ENCODE measurements at places on chromosomes 13 and 19. TPM values are rescaled to one million over a fixed set of nuclear protein-coding genes. Genes with fewer than 3 reads are reported as not detected.
A peak's percentile ranks its signal among the peaks of the same experiment; 100 is the strongest.

The SMIM24 gene
- total RNA-seq = not detected

The CEACAM7 gene
- total RNA-seq = not detected

The KLHL1 gene
- not detected for total RNA-seq

The TEX29 gene
- not detected for total RNA-seq

The ATP8B3 gene
- 4.6 TPM for total RNA-seq

The CD70 gene
- 0.54 TPM for total RNA-seq

The IZUMO2 gene
- not detected for total RNA-seq

The LGALS13 gene
- not detected for total RNA-seq

The SHD gene
- total RNA-seq = 0.21 TPM

The NLRP9 gene
- not detected for total RNA-seq

- no peak for DNase-seq
These were observed 286.6 kb downstream of the PCDH20 start for GRCh38 chr13:61128850-61129645.

- no peak for DNase-seq
These were observed 121.6 kb upstream of the SGCG start for GRCh38 chr13:23059173-23059572.

DNA sequence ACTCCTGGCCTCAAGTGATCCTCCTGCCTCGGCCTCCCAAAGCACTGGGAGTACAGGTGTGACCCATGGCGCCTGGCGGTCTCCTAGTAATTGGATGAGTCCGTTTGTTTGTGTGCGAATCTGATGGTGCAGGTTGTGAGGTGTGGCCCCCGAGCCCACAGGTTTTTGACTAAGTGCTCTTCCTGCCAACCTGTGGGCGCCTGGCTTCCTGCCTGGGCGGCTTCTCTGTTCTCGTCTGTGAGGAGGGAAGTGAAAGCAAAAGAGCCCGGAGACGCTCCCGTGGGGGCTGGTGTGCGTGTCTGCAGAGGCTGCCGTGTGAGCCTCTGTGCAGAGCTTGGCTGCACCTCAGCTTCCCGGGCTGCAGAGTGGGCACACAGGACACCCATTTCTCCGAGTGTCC is 10.0 kb downstream of the ARHGAP45 start:
- DNase-seq = no peak

GRCh38 chr19:47573071-47574026 is at the start of gene ZNF541:
TSS of gene ZNF541 (minus strand) at chr19:47573148. CDS start at chr19:47555856, 17,292 bp downstream.
- DNase-seq = no peak

- peak; percentile 94 for DNase-seq
These were observed at the start of gene CDC42EP5 for GRCh38 chr19:54473071-54473891. TSS of gene CDC42EP5 (minus strand) at chr19:54473296. CDS start at chr19:54465547, 7,749 bp downstream.

- no peak for DNase-seq
These were observed 367.6 kb downstream of the DNAJC15 start for GRCh38 chr13:43391036-43391435.

DNA sequence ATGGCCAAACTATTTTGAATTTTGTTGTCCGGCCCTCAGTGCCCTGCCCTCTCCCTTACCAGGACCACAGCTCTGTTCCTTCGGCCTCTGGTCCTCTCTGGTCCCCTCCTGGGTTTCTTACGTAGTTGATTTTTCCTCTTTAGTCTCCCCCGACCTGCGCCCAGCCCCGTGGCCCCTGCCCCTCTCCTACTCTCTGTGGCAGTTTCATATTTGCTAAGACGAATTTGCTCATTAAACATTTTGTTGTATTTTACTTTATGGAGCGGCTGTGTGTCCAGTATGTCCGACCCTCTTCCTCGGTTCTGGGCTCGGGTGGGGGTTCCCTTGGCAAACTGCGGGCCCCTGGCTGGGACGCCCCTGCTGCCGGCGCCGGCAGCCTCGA is 576 bp upstream of the EPN1 start:
- DNase-seq = no peak

GRCh38 chr13:99376132-99376531 is 68.9 kb upstream of the GPR183 start:
- DNase-seq = peak; percentile 56

- no peak for DNase-seq
These were observed 56.1 kb upstream of the ATXN8OS start for GRCh38 chr13:70051531-70051930.

GRCh38 chr13:112545856-112546255 is 42.1 kb downstream of the TUBGCP3 start:
- no peak for DNase-seq

- no peak for DNase-seq
These were observed 14.8 kb downstream of the PSPC1 start for GRCh38 chr13:19767966-19768365.

DNA sequence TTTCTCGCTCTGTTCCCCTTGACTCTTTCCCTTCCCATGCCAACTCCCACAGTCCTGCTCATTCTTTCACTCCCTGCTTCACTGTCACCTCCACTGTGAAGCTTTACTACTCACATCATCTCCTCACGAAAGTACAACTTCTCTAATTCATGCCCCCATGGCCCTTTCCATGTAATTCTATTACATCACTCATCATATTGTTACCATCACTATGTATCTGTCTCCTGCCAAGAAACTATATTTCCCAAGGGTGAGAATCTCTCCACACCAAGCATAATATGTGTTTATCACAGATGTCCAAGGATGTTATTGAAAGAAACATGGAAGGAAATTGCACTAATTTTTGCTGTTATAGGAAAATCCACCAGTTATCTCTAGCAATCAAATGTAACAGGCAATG is 37.2 kb upstream of the LRCH1 start:
- no peak for DNase-seq

DNA sequence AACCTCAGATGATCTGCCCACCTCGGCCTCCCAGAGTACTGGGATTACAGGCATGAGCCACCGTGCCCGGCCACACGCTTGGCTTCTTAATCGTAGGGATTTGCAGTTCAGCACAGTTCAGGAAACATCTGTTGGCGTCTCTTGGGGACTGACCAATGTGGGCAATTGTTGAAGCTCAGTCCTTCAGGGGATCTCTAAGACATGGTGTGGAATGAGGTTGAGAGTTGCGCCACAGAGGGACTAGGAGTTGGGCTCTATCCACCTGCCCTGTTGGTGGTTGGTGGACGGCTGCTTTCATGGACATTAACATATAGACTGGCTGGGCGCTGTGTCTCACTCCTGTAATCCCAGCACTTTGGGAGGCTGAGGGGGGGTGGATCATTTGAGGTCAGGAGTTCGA is 37.3 kb upstream of the SIN3B start:
- no peak for DNase-seq

GRCh38 chr13:75478659-75479058 is 3.3 kb downstream of the TBC1D4 start:
- no peak for DNase-seq

DNA sequence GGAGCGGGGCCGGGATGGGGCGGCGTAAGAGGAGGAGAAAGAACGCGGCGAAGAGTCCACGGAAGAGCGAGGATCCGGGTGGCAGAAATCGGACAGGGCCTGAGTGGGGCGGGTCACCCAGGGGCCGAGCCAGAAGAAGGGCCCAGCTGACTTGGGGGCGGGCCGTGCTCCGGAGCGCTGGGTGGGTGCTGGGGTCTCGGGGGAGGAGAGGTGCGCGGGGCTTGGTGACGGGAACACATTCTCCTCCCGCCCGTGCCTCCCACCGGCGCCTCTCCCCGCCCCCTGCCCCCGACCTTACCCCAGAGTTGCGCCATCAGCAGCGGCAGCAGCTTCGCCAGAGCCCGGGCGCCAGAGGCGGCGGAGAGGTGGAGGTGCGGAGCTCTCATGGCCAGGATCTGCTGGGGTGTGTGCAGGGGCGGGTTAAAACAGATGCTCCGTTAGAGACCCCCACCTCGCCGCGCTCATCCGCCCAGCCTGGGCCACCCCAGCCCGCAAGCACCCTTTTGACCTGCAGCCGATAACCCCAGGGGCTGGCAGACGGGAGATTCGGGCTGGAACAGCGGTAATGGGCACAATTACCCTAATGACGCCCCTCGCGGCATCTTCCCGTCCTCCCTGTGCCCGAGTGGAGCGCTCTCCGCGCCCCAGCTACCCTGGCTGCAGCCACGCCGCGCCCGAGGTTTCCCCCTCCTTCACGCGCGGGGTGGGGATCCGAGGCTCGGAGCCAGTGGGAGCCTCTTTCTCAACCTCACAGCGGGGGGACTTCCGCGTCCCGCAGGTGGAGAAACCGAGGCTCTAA is 565 bp downstream of the KLK10 start:
- DNase-seq = no peak

DNA sequence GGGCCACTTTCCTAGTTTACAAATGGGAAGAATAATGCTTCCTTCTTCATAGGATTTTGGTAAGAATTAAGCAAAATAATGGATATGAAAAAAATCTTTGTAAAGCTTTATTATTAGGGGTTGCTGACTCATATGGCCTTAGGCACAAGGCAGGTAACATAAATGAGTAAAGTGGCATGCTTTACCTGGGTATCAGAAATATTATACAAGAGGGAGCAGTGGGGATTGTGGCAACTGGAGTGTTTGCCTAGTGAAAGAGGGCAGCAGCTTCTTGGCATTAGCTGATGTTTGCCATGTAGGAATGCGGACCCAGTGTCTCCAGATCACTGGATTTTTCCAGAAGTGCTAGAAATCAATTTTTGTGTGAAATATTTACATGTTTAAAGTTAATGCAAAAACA is 19.5 kb downstream of the WDFY2 start:
- no peak for DNase-seq

- DNase-seq = peak; percentile 64
These were observed 26.8 kb upstream of the MTIF3 start for GRCh38 chr13:27476943-27477703.

DNA sequence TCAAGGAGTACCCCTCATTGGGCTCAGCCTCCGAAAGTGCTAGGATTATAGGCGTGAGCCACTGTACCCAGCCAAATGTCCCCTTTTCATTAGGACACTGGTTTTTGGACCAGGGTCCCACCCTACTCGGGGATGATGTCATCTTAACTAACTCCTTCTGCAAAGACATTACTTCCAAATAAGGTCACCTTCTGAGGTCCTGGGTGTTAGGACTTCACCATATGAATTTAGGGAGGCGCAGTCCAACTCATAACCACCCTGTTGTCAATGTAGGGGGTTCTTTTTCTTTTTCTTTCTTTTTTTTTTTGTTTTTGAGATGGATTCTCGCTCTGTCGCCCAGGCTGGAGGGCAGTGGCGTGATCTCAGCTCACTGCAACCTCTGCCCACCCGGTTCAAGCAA is 32.7 kb upstream of the NFIC start:
- no peak for DNase-seq

DNA sequence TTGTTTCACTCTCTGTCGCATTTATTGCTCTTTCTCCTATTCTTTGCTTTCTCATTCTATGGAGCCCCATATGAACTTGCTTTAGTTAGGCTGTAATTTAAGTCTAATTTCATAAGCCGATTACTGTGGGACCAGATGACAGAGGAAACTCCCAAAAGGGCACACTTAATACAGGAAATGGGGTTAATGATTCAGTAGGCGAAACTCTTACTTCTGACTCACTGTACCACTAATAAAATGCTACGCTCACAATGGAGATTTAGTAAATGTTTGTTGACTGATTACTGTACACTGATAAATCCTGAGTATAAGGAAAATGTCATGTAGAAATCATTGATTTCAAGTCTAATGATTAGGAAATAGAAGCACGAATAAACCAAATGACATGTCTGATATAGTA is 276.4 kb downstream of the KLF5 start:
- DNase-seq = no peak

DNA sequence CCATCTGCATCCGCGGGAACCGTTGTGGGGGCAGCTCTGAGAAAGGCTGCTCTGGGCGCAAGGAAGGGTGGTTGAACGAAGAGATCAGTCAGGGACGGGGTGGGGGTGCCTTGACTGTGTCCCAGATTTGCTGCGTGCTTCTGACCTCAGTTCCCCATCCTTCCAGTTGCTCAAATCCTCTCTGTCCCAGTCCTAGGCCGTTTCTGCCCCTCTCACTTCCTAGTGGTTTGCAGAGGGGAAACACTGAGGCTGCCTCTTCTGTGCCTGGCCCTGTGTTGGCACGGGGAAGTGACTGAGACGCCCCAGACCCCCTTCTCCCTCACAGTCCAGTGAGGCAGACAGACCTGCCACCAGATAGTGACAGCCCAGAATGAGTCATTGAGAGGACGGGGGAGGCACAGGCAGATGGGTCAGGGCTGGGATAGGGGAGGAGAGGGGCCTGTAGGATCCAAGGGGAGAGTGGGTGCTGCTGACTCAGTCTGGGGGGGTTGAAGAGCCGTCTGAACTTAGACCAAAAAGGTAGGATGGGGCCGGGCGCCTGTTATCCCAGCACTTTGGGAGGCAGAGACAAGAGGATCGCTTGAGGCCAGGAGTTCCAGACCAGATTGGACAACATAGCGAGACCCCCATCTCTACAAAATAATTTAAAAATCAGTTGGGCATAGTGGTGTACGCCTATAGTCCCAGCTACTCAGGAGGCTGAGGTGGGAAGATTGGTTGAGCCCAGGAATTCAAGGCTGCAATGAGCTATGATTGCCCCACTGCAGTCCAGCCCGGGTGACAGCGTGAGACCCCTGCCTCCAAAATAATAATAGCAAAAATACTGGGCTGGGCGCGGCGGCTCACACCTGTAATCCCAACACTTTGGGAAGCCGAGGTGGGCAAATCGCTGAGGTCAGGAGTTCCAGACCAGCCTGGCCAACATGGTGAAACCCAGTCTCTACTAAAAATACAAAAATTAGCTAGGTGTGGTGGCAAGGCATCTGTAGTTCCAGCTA is 26.5 kb downstream of the NUMBL start:
- DNase-seq = no peak

DNA sequence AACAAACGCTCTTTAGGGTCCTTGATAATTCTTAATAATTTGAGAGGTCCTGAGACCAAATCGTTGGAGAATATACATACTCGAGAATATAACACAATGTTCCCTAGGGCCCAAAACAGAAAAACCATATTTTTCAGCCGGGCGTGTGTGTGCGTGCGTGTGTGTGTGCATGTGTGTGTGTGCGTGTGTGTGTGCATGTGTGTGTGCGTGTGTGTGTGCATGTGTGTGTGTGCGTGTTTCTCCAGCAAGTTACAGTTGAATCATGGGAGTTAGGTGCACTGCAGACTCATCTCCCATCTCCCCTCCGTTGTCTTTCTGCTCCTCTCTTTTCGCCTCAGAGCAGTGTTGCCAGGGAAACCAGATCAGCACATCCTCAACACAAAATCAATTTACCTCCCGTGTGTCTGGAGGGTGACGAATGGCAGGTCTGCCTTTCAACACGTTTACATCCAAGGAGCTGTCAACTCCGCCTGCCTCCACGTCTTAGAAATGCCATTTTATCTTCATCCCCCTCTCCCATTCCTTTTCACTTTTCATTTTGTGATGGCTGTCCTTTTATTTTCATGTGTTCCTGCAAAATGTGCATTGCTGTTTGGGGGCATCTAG is 8.3 kb upstream of the PNMA8B start:
- DNase-seq = no peak

GRCh38 chr19:9793071-9793591 is 24.6 kb upstream of the ZNF846 start:
- DNase-seq = no peak

Data from osteocyte (in vitro differentiated cells).